ENCODE measurements at places on chromosomes 3 and 15. TPM values are rescaled to one million over a fixed set of nuclear protein-coding genes. Genes with fewer than 3 reads are reported as not detected.

Gene GP9
- polyA plus RNA-seq, result not detected

Gene SEMA3G
- 12.1 TPM for polyA plus RNA-seq

Gene GPR62
- 0.15 TPM for polyA plus RNA-seq

Gene TM4SF18
- polyA plus RNA-seq, result 6.0 TPM

Measured in heart right ventricle (tissue), 16 donors.